ENCODE measurements at places on chromosomes 11 and 22. TPM values are rescaled to one million over a fixed set of nuclear protein-coding genes. Genes with fewer than 3 reads are reported as not detected.

The SLC22A6 gene
- not detected for total RNA-seq

The SLC16A8 gene
- total RNA-seq: not detected

The ESAM gene
- 465 TPM for total RNA-seq

The HORMAD2 gene
- total RNA-seq: not detected

The RAB3IL1 gene
- total RNA-seq: 3.7 TPM

The ENTHD1 gene
- total RNA-seq: not detected

The GPHA2 gene
- not detected for total RNA-seq

The FOLR2 gene
- not detected for total RNA-seq

The RAB39A gene
- total RNA-seq: not detected

The SMIM35 gene
- total RNA-seq: 0.12 TPM

The DNAJB7 gene
- total RNA-seq: not detected

The NCR3LG1 gene
- 5.5 TPM for total RNA-seq

The KCTD14 gene
- total RNA-seq: 2.0 TPM

The HRAS gene
- total RNA-seq: 60.5 TPM

The GCAT gene
- total RNA-seq: 32.9 TPM

The CD3G gene
- not detected for total RNA-seq

The FGF4 gene
- not detected for total RNA-seq

The VWCE gene
- total RNA-seq: 18.6 TPM

The HPS5 gene
- total RNA-seq: 10.5 TPM
